ENCODE measurements at places on chromosomes 12 and 14. TPM values are rescaled to one million over a fixed set of nuclear protein-coding genes. Genes with fewer than 3 reads are reported as not detected.
A peak's percentile ranks its signal among the peaks of the same experiment; 100 is the strongest.

Gene PPP1R1A
- total RNA-seq, result not detected

DNA sequence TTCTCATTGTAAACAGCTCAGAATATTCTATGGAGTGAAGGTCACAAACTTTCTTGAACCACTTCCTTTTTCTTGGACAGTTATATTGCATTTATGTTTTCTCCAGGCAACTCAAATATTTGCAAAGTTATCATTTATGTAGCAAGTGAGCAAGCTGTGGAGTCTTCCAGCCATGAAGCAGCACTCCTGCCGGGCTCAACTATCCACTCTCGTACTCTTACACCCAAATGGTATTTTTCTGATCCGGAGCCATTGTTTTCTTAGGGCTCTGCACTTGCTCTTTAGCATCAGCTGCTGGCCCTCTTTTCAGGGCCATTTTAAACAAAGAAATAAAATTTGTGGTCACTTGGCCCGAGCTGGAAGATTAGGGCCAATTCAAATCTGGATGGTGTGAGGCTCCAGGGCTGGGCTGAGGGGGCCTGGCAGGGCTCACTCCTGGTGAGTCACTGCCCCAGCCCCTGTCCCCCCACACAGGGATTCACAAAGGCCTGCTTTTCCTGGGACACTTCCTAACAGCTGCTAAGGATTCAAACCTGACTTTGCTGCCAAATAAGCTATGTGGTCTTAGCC is 19.7 kb downstream of the SYNE3 start:
- H3K4me3 ChIP-seq, result no peak overlapping the region
- no peaks in the 10 kb centered on the region for H3K27me3 ChIP-seq
- H3K4me1 ChIP-seq, result peaks cover 23% of the 10 kb centered on the region
- no peaks in the 10 kb centered on the region for H3K36me3 ChIP-seq

Gene TMEM106C
- 57.5 TPM for total RNA-seq

Gene SLC38A4
- 2.3 TPM for total RNA-seq

GRCh38 chr12:25186038-25186787 is 8.7 kb downstream of the DNAI7 start:
- H3K4me1 ChIP-seq, result peaks cover 5% of the 10 kb centered on the region
- H3K27me3 ChIP-seq, result no peaks in the 10 kb centered on the region
- no peak for DNase-seq
- H3K4me3 ChIP-seq, result no peak overlapping the region
- H3K36me3 ChIP-seq, result no peaks in the 10 kb centered on the region

DNA sequence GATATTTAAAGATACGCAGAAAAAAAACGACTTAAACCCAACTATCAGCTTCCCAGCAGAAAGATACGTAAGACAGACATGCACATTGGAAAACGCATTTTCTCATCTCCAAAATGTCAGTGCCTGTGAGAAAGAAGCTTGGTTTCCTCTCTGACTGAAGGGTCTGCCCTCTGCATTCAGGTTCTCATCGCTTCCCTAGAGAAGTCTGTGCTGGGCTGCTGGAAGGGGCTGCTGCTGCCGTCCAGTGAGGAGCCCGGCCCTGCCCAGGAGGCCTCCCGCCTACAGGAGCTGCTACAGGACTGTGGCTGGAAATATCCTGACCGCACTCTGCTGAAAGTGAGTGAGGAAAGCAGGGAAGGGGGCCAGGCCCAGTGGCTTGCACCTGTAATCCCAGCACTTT is 4.7 kb upstream of the PFDN5 start:
- no peaks in the 10 kb centered on the region for H3K27me3 ChIP-seq
- H3K4me3 ChIP-seq, result no peak overlapping the region
- H3K36me3 ChIP-seq, result no peaks in the 10 kb centered on the region
- DNase-seq, result peak; percentile 61
- H3K4me1 ChIP-seq, result peaks cover 26% of the 10 kb centered on the region

Gene PTPN6
- not detected for total RNA-seq

DNA sequence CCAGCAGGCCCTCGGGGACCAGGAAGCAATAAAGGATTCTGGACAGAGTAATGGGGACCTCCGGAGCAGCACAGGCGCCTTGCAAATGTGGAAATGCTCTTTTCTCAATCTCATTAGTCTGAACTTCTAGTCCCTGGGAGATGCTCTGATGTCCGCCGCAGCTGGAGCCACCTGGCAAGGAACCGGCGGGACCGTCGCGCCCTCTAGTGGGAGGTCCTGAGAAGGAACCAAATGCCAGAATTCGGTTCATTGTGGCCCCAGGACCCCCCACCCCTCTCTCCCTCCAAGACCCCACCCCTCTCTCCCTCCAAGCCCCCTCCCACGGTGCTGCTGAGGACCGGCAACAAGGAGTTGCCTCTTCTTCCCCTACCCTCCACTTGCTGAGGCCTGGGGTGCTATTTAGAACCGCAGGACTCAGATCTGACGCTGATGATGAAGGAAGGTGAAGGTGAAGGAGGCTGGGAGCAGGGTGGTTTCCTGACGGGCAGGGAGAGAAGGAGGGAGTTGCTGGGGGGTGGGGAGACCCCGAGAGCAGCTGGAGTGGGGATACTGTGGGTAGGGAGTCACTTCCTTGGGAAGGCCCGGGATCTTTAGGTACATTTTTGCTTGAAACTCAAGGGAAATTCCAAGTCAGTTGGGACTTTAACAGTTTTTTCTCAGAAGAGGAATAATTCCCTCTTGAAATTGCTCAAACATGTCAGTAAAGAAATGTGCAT is 42.5 kb downstream of the SMIM41 start:
- no peak overlapping the region for H3K4me3 ChIP-seq
- H3K4me1 ChIP-seq, result no peaks in the 10 kb centered on the region
- H3K36me3 ChIP-seq, result no peaks in the 10 kb centered on the region
- peaks cover 4% of the 10 kb centered on the region for H3K27me3 ChIP-seq
- DNase-seq, result peak; percentile 77

GRCh38 chr14:24858052-24858451 is 191.9 kb downstream of the STXBP6 start:
- H3K36me3 ChIP-seq, result no peaks in the 10 kb centered on the region
- H3K4me1 ChIP-seq, result peaks cover 16% of the 10 kb centered on the region
- no peak overlapping the region for H3K27ac ChIP-seq
- DNase-seq, result no peak
- no peaks in the 10 kb centered on the region for H3K27me3 ChIP-seq
- H3K4me3 ChIP-seq, result no peak overlapping the region

GRCh38 chr12:111418594-111418880 is 12.8 kb downstream of the SH2B3 start:
- H3K27ac ChIP-seq, result no peak overlapping the region
- peaks cover 8% of the 10 kb centered on the region for H3K4me1 ChIP-seq

Gene HEBP1
- total RNA-seq, result 14.5 TPM

Gene ABCD2
- total RNA-seq, result not detected

DNA sequence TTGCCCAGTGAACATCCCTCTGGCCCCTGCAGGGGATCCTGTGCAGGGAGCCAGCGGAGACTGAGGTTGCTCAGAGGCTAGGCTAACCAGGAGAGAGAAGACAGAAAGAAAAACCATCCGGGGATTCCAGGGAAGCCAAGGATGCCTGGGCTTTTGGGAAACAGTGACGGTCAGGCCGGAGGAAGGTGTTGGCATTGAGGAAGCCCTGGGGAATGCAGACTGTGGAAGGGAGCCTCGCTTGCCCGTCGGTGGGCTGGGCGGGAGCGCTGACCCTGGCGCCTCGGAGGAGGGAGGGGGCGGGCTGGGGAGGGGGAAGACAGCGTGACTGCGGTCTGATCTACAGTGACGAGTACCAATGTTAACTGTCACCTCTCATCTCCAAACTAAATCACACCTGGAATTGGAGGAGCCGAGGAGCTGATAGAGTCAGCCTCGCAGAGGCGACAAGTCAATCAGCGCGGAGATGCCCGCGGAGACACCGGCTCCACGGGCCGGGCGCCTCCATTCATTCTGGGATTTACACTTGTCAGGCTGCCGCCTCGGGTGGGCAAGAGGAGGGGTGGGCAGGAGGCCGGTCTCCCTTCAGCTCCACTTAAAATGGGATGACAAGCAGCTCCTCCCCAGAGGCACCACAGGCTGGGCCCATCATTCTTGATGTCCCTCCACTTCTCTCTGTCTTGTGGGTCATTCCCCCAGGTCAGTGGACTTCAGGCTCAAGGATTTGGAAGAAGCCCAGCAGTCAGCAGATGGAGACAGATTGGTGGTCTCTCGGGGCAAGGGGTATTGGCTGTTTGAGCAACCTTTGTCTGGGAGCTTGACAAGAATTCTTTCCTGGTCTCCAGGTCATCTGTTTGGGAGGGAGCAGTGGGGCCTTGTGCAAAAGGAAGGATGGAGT is 20.4 kb upstream of the GPATCH2L start:
- H3K27me3 ChIP-seq, result peaks cover 38% of the 10 kb centered on the region
- no peak for DNase-seq
- H3K4me1 ChIP-seq, result no peaks in the 10 kb centered on the region
- no peaks in the 10 kb centered on the region for H3K36me3 ChIP-seq
- no peak overlapping the region for H3K27ac ChIP-seq

Gene IGF1
- total RNA-seq, result 1.4 TPM

Gene RPGRIP1
- total RNA-seq, result not detected
